ENCODE measurements at places on chromosomes 16 and 17.

GRCh38 chr17:45225964-45226530, 4.4 kb downstream of the FMNL1 start:
- DNase-seq = no peak

DNA sequence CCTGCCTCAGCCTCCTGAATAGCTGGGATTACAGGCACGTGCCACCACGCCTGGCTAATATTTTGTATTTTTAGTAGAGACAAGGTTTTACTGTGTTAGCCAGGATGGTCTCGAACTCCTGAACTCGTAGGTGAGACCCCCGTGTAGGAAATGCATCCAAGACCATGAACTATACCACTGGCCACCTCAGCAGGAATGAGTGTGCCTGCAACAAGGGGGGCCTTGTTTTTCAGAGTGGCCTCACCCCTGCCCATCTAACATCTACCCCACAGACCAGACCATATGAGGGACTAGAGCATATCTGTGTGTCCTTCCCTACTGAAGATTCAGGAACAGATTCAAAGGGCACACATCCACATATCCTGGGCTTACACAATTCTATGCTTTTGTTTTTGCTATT, 44.9 kb downstream of the SHISA6 start:
- DNase-seq = no peak

GRCh38 chr16:87572959-87573358, 29.3 kb upstream of the JPH3 start:
- no peak for DNase-seq

GRCh38 chr17:9456330-9456729, 119.3 kb downstream of the STX8 start:
- DNase-seq = no peak

DNA sequence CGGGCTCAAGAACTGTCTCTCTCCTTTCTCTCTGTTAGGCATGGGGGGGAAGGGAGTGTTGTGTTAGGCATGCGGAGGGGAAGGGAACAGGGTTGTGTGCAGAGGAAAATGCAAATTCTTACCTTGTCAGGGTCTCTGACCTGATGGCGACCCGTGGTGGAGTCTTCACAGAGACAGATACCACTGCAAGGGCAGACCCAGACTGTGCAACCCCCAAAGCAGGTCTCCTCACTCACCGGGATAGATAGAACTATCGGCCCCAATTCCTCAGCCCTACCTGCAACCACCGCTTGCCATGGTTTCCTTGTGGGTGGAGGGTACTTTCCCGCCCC, 9.6 kb upstream of the MPP2 start:
- DNase-seq = no peak

GRCh38 chr16:71254832-71255525, 24.5 kb upstream of the HYDIN start:
- DNase-seq = no peak

- no peak for DNase-seq
Observed at GRCh38 chr17:27522028-27522635, 65.9 kb downstream of the KSR1 start.

DNA sequence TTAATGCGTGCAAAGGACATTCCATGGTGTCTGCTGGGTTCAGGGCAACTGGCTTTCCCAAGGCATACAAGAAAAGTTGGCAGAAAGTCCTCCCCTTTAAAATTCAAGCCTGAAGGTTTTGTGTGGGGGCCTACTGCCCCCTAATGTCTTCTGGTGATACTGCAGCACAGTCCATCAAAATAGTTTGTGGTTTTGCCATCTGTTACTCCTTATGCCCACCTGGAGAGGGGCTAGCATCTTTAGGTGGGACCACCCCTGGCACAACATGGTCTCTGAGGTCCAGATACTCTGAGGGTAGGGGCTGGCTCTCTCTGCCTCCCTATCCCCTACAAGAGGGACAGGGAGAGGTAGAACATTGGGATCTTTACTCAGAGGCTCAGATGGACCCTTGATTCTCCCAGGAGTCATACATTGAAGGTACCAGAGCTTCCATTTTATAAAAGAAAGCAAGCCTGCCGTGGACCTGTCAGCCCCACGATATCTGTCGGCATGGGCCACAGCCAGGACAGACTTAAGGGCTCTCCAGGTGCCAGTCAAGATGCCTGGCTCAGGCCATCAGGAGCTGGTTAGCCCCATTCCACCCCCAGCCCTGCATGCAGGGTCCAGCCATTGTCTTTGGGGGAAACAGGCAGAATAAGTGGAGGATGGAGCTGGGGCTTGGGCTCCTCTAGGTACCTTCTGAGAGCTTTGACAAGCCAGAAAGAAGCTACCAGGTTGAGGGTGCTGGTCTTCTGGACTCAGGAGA, 6.3 kb downstream of the ESRP2 start:
- peak; percentile 24 for DNase-seq

DNA sequence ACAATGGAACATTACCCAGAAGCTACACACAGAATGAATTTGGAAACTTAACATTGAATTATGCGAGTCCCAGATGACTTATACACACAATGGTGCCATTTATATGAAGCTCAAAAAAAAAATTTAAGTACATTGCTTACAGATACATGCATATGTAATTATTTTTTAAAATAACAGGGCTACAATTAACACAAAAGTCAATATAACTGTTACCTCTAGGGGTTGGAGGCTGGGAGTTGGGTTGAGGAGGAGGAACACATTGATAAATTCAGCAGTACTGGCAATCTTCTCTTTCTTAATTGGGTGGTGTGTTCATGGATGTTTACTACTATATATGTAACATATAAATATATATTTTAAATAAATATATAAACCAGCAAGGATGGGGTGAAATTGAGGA, 1.1 kb downstream of the ZNF23 start:
- DNase-seq = no peak

DNA sequence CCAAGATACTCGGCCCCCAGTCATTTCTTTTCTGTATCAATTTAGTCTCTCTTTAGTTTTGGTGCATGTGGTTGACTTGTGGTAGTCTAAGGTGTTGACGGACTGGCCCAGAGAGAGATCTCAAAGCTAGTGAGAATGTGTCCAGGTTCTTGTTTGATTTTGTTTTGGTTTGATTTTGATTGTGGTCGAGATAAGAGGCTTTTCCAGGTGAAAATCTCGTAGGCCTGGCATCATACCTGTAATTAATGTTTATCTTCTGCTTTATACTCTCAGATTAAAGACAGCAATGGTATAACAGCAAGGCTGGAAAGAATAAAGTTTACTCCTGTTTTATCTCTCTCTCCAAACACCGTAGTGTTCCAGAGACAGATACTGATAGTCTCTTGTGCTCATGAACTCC, 172.4 kb upstream of the CACNG5 start:
- no peak for DNase-seq

- DNase-seq = no peak
Observed at GRCh38 chr17:29561554-29562517, 5.0 kb downstream of the ABHD15 start.

GRCh38 chr17:43352579-43353331, 46.0 kb upstream of the ARL4D start:
- DNase-seq = no peak

DNA sequence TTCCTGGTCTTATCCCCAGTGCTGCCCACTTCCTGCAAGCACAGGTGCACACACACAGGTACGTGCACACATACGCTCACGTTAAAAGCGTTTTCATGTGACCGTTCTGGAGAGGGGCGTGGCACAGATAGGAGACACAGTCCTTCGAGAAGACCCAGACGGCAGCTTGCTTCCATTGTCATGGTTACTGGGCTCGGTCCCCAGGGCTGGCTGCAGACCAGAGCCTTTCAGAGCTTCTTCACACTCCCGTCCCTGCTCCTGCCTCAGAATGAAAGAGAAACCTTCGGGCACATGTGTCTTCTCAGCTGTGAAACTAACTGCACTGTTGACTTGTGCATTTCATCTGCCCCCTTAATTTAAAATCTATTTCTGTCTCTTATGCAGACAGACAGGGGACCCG, 154.2 kb downstream of the PITPNC1 start:
- DNase-seq = no peak

- no peak for DNase-seq
Observed at GRCh38 chr16:64846966-64847365, 274.9 kb downstream of the CDH11 start.

GRCh38 chr17:45155483-45155882, 6.2 kb upstream of the HEXIM2 start:
- no peak for DNase-seq

- no peak for DNase-seq
Observed at GRCh38 chr16:25823891-25824290, 132.1 kb downstream of the HS3ST4 start.

GRCh38 chr16:86581458-86581857, 3.1 kb downstream of the FOXL1 start:
- DNase-seq = no peak

- DNase-seq = no peak
Observed at GRCh38 chr16:14490235-14490634, 139.8 kb downstream of the PARN start.

DNA sequence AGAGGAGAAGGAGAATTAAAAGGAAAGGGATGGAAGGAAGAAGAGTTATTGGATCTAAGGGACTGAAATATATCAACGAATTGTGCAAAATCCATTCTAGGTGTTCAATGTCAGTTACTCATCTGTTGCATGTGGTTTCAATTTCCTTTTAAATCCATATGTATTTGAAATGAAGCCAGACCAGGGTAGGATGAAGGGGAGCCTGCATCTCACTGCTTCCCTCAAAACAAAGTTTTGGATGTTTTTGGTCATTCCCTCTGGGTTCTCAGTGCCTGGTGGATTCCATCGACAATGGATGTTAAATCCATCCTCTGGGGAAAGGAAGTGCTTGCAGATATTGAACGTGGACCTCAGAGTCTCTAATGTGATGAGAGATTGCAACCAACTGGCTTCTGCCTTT, 103.5 kb upstream of the XYLT1 start:
- no peak for DNase-seq

- DNase-seq = no peak
Observed at GRCh38 chr16:73046202-73046848, 1.6 kb downstream of the ZFHX3 start.

DNA sequence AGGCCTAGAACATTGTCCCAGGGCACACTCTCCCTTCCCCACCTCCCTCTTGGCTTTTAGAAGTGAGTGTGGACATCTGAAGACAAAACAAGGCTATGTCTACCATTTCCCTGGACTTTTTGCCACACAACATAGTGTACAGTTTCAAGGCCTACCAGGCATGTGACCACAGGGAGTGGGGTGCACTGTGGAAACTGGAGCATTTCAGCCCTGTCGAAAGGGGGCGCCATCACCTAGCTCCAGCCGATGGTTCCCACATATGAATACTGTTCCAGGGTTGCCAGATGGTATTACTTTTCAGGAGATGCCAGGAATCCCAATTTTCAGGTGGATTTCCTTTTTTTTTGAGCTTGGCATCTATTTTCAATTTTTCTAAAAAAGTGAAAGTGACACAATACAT, 140.7 kb downstream of the KATNIP start:
- no peak for DNase-seq

DNA sequence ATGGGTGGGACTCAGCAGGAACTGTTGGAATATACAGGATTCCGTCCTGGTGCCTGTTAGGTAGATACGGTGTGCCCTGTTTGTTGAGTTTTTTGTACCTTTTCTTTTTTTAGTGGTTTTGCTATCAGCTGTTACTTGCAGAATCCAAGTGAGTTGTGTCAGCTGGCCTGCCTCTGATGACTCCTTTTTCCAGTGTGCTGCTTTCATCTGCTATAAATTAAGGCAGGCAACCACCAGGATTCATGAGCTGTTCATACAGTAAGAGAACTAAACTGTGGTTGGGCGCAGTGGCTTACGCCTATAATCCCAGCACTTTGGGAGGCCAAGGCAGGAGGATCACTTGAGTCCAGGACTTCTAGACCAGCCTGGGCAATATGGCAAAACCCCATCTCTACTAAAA, 79.9 kb downstream of the WNT3 start:
- no peak for DNase-seq

DNA sequence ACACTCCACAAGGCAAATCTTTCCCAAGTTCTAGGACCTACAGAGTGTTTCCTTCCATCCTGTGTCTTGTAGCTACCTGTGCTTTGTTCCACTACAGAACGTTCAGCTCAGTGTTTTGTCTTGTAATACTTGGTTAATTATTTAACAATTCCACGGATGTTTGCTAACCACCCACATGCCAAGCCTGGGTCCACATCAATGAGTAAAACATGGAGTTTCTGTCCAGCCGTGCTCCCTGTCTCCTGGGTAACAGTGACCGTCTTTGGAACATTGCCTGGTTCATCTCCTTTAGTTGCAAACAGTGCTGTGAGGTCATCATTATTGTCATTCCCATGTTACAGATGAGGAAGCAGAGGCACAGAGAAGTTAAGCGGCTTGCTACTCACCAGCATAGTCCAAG, 41.3 kb downstream of the IRF8 start:
- DNase-seq = no peak

- DNase-seq = no peak
Observed at GRCh38 chr16:65832679-65833078, 533.8 kb upstream of the CDH5 start.

- DNase-seq = no peak
Observed at GRCh38 chr17:78122931-78123249, 5.7 kb downstream of the TMC6 start.

DNA sequence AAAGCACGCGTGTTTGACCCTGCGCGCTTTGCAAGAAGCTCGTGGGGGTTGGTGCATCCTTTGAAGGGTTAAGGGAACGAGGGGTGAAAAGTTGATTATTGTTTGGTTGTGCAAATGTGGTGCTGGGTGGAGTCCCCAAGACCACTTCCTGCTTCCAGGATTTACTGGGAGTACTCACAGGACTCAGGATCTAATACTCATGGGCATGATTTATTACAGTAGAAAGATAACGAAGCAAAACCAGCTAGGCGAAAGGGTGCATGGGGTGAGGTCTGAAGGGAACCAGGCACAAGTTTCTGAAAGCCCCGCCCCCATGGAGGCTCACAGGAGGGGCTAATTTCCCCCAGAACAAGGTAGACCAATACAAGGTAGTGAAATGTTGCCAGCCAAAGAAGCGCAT, 58.8 kb downstream of the RPTOR start:
- no peak for DNase-seq

GRCh38 chr17:15453246-15453645, 14.2 kb downstream of the CDRT4 start:
- DNase-seq = no peak

DNA sequence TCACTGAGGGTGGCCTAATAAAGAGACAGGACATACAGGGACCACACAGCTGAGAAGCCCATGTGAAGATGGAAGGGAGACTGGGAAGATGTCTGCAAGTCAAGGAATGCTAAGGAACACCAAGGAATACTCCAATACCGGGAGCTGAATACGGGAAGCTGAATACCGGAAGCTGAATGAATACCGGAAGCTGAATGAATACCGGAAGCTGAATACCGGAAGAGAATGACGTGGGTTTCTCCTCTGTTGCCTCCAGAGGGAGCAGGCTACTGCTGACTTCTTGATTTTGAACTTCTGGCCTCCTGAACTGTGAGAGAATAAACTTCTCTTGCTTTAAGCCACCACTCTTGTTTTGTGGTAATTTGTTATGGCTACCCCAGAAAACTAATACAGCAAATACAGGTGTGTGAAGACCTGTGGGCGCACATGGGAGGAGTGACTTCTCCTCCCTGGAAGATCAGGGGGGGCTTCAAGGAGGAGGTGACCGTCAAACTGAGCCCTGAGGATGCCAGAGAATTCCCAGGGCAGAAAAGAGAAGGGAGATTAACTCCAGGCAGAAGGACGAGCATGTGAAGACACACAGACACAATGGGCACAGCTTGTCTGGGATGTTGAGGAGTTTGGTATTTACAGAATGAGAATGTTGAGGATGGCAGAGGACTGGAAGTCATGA, 259.9 kb downstream of the IRF8 start:
- no peak for DNase-seq

- no peak for DNase-seq
Observed at GRCh38 chr17:17500999-17501605, 4.9 kb upstream of the RASD1 start.

Data from NCI-H526 treated with DMSO at 0.1 percent for 48 hours (cell line).